ENCODE measurements at places on chromosomes 2 and 18.
A peak's percentile ranks its signal among the peaks of the same experiment; 100 is the strongest.

DNA sequence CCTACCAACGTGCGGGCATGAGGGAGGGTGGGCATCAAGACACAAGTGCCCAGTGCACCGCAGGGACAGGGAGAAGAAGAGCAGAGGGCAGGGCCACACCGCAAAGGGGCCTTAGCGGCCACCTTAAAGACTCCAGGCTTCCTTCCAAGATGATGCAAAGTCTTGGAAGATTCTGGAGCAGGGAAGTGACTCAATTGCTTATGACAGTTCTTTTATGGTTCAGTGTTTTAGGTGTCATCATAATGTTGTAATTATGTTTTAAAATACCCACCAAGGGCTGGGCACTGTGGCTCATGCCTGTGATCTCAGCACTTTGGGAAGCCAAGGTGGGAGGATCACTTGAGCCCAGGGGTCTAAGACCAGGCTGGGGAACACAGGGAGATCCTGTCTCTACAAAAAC is 44.5 kb upstream of the SEMA4C start:
- DNase-seq = no peak

DNA sequence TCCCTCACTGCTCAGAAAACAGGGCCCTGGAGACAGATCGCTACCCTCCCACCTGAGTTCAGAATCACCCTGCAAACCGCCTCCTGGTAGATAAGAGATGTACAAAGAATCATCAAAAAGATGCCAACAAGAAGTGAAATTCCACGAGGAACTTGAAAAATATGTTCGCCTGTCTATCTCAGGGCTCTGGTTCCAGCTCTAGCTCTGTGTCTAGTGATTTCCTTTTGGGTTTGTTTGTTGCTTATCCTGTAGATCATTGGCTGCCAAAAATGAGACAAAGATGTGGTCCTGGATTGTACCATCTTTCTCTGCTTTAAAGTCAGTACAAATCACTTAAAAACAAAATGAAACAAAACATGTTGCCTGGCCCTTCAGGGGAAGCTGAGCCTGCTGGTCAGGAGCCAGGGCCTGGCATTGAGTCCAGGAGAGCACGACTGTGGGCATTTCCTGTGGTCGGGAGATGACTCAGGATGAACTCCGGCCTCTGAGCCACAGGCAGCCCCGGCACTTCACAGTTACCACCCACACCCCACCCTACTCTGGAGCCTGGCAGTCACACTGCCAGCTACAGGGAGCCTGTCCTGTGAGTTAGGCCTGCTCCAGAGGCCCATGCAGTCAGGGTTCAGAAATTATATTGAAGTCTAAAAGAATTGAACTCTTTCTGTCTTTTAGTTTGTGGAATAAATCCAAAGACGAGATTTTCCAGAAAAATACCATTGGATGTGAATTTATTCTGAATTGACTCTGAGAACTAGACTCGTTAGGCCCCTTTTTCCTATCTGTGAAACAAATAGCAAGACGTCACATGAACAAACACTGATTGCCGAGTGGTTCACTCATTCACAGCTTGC is 8.0 kb upstream of the ITGB6 start:
- no peak for DNase-seq

DNA sequence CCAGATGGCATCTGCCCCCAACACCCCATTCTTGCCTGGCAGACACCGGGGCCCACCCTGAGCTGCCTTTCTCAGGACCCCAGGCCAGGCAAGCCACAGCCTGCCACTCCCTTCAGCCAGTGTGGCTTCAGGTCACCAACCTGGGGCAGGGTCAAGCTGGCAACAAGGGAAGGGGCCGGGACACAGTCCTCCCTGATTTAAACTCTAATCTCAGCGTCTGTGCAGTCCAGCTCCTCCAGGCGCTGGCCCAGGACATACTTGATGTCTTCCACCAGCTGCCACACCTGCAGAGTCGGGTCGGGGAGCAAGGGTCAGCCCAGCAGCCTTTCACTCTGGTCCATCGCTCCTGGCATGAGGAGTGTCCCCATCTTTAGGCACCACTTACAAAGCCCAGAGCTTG is 29.0 kb upstream of the ALPP start:
- no peak for DNase-seq

- DNase-seq = no peak
Observed at GRCh38 chr2:24482251-24482971, 8.6 kb upstream of the NCOA1 start.

DNA sequence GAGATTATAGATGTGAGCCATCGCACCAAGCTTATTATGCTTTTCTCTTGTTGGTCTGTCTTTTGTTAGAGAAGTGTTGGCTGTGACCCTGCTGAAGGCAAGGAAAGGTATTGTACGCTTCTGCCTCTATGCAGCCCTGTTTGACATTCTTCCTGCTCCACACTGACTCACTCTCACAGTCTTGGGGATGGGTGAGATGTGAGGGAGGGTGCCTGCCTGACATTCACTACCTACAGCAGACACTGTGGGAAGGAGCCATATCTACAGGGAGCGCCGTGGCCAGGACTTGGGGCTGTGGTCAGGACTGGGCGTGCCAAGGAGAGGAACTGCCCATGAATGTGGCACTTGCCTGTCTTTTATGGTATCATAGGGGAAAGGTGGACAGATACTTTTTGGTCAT is 43.9 kb upstream of the FHL2 start:
- DNase-seq = no peak

DNA sequence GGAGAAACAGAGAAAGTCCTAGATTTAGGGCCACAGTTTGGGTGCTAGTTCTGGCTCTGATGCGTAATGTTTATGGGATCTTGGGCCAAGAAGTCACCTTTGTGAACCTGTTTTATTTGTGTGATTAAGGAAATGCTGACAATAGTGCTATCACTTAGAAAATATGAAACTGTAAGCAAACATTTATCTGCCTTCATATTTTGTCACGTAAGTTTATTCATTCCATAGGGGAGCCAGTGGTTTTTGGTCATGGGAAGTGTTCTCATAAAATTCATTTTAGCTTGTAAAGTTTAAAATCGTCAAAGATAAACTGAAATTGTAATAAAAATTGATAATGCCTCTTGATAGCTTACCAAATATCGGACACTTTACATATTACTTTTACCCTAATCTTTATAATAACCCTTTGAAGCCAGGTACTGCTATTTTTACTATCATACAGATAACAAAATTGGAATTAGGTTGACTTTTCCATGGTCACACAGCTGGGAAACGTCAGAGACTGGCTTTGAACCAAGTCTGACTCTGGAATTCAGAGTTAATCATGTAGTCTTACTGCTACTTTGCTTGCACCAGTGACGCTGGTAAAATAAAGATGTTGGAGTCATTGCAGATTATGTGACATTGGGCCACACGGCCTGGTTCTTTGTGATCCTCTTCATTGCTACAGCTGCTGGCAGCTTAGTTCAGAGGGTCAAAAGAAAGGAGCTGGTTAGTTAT is 99.7 kb downstream of the ICA1L start:
- DNase-seq = no peak

GRCh38 chr18:6979954-6980353 is 137.6 kb downstream of the LAMA1 start:
- DNase-seq = no peak

DNA sequence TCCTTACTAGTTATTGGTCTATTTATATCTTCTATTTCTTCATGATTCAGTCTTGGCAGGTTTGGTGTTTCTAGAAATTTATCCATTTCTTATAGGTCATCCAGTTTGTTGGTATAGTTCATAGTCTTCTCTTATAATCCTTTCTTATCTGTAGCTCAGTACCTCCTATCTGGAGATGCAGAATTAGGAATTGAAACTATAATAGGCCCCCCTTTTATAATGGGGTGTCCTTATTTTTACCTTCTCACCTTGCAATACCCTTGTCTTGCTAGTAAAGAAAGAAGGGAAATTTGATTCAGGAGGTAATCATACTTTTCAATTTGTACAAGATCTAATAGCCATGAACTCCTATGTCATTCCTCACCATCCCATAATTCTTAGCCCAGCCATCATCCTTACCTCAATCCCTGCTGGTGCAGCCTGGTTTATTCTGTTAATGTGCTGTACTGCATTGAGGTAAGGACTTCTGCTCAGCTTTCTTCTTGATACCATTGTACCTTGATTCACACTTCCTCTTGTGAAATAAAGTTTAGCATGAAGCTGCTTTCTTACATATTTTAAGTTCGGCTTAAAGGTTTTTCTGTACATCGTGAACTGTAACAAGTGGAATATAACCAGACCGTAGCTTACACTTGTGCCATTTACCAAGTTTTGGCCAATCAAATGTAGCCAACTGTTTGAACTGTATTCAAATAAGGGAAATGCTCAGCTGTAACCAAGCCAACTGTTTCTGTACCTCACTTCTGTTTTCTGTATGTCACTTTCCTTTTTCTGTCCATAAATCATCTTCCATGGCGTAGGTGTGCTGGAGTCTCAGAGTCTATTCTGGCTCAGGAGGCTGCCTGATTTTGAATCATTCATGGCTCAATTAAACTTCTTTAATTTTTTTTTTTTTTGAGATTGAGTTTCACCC is 40.1 kb upstream of the PTH2R start:
- no peak for DNase-seq

DNA sequence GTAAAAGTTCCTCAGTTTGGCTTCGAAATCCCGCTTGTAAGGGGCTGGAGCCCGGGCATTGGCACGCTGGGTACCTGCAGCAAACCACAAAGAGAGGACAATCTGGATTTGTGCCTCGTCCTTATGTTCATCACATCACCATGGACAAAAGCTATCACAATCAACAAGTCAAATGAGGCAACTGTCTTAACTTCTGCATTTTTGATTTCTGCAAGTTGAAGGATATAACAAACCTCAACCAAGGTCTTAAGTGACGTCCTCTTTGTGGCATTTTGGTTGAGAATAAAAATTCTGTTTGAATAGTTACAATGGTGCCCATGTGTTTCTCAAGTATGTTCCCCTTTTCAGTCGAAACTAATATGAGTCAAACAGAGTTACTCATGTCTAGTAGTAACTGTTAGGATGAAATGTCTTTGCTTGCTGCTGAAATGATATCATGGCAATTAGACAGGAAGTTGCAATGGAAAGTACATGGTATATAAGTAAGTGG is 70.8 kb upstream of the STK17B start:
- no peak for DNase-seq

GRCh38 chr18:77071711-77072292 is 60.8 kb downstream of the MBP start:
- peak; percentile 43 for DNase-seq

DNA sequence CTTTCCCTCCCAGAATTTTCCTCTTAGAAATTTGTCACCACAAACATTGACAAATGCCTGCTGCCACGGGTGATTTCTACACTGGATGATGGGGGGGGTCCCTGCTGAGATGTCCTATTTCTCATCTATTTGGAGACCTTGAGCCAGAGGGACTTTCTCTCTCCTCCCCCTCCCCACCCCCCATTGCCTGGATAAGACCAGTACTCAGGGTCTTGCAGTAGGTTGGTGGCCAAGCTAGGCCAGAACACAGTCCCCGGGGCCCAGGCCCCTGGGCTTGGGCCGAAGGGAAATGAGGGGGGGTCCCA is 560 bp upstream of the DUSP2 start:
- no peak for DNase-seq

GRCh38 chr2:11012131-11012693 is 100.5 kb downstream of the KCNF1 start:
- no peak for DNase-seq

- no peak for DNase-seq
Observed at GRCh38 chr18:2108591-2108990, 462.7 kb downstream of the METTL4 start.

DNA sequence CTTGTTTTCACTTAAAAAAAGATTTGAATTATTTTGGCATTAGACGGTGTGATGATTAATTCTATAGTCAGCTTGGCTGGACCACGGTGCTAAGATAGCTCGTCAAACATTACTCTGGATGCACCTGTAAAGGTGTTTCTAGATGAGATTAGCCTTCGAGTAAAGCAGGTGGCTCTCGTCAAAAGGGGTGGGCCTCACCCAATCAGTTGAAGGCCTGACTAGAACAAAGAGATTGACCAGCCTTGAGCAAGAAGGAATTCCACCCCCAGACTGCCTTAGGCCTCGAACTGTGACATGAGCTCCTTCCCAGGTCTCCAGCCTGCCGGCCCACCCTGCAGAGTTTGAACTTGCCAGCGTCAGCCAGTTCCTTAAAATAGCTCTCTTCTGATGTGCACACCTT is 73.4 kb downstream of the TWIST2 start:
- DNase-seq = no peak

DNA sequence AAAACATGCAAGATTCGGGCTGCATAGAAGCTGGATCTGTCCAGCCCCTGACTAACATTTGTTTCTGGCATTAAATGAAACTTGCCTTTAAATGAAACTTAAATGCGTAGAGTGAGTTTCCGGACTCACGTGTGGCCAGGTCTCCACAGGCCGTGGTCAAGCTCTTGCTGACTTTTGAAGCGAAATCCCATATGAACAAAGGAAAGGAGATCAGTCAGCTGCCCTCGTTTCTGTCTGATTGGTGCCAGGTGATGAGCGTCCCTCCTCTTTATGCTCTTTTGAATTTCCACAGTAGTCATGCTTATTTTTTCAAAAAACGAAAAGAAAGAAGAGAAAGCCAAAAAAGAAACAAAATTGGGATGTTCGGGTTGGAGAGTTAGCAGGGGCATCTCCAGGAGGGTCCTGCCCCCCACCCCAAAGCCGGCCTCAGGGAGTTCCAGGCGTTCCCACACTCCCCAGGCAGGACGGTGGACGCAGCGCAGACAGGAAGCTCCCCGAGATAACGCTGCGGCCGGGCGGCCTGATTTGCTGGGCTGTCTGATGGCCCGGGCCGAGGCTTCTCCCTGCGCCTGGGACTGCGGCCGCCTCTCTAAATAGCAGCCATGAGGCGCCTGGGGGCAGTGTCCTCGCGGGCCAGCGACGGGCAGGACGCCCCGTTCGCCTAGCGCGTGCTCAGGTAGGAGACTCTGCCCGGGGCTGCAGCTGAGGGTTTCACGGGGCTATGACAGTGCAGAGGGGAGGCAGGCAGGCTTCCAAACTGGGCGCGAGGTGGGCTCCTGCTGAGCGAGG is at the start of gene COLEC11:
COLEC11 (plus strand) TSS at position 620 of the 789 bp plus-strand sequence. CDS start 9,229 bp downstream, outside the sequence.
- no peak for DNase-seq

DNA sequence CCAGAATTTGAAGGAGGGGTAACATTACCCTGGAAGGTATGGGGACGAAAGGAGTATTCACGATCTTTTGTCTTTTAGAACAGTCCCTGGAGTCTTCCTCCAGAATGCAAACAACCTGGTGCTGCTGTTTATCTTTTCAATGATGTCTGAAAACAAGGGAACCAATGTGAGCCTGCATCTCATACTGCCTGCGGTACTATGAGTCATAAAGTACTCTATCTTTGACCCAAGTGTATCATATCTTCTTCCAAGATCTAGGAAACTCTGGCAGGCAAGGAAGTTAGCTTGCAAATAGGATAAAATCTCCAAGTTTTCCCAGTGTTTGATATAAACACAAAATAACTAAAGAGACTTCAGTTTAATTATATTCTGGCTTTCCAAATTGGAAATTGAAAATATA is 968.5 kb downstream of the LRP1B start:
- DNase-seq = no peak

Data from activated T-helper 1 cell treated with Interleukin-2 at 50 U/mL for 16 hours (primary cell).